ENCODE measurements at places on chromosomes 5 and 9.

DNA sequence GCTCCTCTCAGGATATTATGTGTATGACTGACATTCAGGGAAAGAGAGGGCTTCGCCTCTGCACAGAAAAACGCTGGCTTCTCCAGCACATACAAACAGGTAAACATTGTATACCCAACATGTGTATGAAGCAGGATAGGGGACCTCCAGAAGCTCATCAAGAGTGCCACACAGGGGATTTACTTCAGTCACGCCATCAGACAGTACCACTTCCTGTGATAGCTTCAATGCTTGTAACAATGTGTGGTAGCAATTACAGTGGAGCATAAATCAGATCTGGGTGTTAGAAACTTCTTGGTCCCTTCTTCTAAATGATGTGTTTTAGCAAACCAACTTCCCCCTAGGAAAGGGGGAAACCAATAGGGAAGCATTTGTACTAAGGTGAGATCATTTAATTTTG is 160.8 kb downstream of the TSSK1B start:
- no peak for DNase-seq

- DNase-seq: no peak
Measured at GRCh38 chr5:73686912-73687311, 60.9 kb downstream of the ARHGEF28 start.

DNA sequence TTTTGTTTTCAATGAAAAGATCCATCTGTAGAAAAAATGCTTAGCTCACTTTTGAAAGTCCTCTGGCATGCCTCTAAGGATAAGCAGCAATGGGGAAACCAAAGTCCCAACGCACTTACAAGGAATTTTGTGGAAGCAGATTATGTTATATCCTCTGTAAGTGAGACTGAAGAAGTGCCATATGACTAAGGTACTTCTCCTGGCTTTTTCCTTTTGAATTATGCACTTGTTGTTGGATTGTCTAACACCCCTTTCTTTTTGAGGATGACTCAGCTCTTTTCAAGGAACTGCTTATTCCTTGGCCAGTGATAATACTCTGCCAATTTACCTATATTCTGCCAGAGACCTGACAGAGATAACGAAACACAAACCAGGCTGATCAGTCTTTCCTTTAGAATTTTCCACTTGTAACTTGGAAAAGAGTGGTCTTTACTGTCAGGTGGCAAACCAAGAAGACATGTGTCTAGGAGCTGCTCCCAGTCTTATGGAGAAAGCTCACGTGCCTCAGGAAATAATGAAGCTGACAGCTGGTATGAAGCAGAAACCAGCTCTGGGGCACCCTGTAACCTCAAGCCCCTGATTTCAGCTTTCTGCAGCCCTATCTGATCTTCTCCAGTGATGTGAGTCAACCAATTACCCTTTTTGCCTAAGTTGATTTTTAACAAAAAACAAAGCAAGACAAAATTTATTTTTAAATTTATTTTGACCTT is 290.8 kb upstream of the FBXL7 start:
- no peak for DNase-seq

DNA sequence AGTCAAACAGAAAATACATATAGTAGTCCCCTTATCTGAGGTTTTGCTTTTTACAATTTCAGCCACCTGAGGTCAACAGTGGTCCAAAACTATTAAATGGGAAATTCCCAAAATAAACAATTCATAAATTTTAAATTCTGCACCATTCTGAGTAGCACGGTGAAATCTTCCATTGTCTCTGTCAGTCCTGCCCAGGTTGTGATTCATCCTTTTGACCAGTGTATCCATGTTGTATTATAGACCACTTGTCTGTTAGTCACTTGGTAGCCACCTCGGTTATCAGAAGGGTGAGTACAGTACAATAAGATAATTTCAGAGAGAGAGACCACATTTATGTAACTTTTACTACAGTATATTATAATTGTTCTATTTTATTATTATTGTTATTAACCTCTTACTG is 2.8 kb downstream of the CCDC152 start:
- DNase-seq: no peak

DNA sequence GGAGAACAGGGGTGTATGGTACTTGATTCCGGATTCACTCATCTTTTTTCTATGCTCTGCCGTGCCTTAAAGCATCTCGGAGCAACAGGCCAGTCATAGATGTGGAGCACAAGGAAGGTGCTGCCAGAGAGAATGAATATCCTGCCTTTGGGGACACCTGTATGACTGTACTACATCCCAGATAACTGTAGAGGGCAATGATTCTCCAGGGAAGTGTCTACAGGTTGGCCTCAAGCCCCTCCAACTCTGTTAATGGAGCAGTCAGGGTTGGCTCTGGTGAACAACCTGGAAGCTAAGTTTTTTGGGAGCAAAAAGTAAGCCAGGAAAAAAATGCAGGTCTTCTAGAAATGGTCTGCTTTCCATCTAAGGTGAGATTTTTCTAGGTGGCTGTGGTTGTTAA is 71.0 kb downstream of the NREP start:
- peak; percentile 13 for DNase-seq
